ENCODE measurements at places on chromosomes 11 and 22.

GRCh38 chr11:76788661-76789442, 5.7 kb downstream of the TSKU start:
- no peak for DNase-seq

DNA sequence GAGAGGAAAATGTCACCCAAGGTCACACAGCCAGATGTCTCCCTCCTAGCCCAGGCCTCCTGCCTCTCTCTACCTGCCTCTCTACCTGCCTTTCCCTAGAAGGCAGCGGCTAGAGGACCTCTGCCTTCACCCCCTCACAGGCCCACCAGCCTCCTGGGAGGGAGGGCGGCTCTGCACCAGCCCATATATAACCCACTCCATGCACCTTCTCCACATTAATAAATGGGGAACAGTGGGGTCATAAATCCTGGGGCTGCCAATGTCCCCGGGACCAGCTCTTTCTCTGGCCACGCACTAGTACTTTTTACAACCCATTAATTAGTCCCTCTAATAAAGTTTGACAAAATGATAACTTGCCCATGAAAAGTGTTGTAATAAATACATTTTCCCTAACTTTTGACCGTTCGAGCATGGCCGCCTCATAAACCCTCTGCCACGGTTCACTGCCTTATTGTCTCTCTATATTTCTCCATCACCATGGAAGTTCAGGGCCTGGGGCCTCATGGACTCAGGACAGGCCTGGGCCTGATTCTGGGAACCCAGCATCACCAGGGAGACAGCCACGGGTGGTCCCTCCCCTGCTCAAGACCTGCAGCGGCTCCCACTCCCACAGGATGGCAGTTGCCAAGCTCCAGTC, 102.1 kb downstream of the MN1 start:
- DNase-seq: no peak

- no peak for DNase-seq
These were observed 15.1 kb downstream of the RCN1 start for GRCh38 chr11:32105871-32106560.

DNA sequence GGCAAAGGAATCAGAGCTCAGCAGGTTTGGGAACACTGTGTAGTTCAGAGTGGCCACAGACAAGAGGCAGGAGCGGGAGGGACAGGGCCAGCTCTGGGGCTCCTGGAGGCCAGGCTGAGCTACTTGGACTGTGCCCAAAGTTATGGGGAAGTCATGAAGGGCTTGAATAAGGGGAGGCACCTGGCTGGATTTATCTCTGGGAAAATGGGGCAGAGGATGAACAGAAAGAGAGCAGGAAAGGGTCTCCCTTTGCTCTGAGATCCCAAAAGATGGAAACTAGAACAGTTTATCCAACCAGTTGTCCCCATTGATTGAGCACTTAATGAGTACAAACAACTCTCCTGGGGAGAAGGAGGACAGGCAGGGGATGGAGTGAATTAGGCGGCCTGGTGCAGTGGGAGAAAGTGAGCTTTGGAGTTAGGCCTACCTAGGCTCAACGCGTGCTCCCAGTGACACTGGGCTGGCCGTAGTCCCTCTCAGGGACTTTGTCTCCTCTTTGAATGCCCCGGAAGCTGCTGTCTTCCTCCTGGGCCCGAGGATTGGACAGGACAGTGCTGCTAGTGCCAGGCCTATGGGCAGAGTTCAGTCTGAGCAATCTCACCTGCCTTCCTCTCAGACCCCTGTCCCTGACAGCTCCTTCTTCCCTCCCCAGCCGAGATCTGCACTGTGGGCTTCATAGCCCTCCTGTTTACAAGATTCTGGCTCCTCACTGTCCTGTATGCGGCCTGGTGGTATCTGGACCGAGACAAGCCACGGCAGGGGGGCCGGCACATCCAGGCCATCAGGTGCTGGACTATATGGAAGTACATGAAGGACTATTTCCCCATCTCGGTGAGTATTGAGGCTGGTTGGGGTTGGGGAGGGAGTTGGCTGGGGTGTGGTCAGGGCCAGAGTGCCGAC, 2.0 kb downstream of the MOGAT2 start:
- no peak for DNase-seq

GRCh38 chr22:24803064-24803542, 2.9 kb upstream of the SGSM1 start:
- peak; percentile 33 for DNase-seq

GRCh38 chr11:46099963-46100316, 21.3 kb downstream of the PHF21A start:
- no peak for DNase-seq

DNA sequence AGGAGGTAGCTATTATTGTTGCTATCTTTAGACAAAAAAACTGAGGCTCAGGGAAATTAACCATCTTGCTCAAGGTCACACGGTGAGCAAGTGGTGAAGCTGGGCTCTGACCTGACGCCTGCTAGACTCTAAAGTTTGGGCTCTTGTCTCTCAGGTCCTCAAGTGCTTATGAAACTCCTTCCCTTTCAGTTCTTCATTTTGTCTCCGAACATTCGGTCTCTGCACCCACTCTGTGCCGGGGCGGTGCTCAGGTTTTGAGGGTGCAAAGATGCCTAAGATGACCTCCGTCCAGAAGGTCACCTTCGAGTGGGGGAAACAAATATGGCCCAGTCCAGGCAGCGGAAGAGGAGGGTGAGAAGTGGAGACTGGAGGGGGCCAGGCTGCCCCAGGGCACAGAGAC, 16.0 kb downstream of the OVOL1 start:
- DNase-seq: no peak

GRCh38 chr22:40022536-40023240, 27.9 kb downstream of the FAM83F start:
- DNase-seq: no peak

Data from stimulated activated CD8-positive, alpha-beta memory T cell treated with anti-CD3 and anti-CD28 coated beads, Interleukin-7, amount 100 ng/mL, for 4 hours (primary cell).